ENCODE measurements at places on chromosomes 7 and 10.

DNA sequence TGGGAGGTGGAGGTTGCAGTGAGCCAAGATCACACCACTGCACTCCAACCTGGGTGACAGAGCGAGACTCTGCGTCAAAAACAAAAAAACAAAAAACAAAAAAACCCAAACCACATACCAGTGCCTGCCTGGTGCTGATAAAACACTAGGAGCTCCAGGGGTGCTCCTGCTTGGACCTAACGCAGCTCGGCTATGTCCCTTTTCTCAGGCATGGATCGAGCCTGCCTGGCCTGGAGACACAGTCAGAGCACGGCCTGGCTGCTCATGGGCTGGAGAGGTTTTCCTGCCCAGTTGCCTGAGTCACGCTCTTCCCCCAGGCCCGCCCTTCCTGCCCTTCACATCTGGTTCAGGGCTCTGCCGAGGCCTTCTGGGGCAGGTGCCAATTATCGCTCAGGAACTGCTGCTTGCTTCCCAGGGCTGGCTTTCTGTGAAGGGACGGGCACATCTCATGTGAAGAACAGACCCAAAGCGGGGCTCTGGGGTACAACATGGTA is 12.6 kb upstream of the NPFFR1 start:
- no peak for DNase-seq

DNA sequence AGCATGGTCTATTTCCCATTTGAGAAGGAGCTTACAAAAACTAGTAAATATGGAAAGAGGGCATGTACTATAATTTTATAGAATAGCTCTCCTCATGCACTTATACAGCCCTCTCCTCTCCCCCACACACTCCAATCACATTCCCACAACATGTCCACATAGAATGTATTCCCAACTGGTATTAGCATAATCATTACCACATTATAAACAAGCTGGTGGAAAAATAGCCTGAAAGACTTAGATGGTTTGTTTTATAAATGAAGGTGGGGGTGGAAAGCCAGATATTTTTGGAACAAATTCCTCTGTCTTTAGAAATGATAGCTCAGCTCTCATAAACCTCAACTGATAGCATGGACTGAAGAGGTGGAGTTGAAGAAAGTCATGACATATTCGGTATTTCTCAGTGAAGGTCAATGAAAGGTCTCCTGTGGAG is 410.1 kb downstream of the SUGCT start:
- DNase-seq, result no peak

- no peak for DNase-seq
These were observed 474.8 kb upstream of the PFKP start for GRCh38 chr10:2592360-2593160.

DNA sequence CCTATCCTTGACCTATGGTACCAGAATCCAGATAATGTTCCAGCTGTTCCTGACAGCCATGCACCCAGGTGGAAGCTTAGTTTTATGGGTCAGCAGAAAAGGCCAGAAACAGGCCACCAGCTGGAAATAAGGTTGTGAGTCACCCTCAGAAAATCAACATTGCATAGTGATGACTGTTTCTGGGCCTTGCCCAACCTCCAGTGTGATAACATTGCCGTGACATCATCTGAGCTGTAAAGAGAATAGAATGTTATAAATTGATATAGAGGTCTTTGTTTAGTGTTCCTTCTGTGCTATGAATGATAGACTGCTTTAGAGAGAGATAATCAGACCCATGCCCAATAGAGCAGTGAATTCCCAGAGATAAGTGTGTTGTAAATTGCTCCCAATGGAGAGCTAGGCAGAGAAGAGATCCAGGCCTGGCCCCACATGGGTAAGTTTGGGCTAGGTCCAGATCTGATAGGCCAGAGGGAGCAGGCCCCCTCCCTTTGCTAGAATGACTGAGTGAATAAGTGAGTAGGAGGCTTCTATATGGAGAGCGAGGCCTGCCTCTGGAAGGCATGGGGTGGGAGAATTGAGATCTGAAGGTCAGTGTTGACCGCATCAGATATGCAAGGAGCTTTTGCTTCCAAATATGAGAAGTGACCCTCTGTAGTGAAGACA is 14.2 kb upstream of the HPS1 start:
- no peak for DNase-seq

Measured in LNCaP clone FGC (cell line).